ENCODE measurements at places on chromosomes 5 and 9.

DNA sequence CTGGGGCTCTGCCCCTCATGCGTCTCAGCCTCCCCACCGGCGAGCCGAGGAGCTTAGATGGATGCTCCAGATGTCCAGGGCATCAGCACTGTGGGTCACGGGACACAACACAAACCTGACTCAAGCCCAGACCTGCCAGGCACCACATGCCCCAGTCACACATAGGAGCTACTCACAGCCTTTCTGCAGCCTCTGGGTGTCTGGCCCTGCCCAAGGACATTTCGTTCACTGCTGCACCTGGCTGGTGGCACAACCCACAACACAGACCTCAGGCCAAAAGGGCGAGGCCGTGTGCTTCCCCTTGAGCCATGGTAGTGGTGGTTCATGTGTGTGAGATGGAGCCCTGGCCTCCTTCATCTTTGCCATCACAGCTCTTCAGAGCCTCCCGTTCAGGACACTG is 89.6 kb upstream of the FCN2 start:
- peaks cover 6% of the 10 kb centered on the region for H3K27me3 ChIP-seq
- DNase-seq = no peak
- no peak overlapping the region for H3K27ac ChIP-seq
- H3K36me3 ChIP-seq = no peaks in the 10 kb centered on the region

DNA sequence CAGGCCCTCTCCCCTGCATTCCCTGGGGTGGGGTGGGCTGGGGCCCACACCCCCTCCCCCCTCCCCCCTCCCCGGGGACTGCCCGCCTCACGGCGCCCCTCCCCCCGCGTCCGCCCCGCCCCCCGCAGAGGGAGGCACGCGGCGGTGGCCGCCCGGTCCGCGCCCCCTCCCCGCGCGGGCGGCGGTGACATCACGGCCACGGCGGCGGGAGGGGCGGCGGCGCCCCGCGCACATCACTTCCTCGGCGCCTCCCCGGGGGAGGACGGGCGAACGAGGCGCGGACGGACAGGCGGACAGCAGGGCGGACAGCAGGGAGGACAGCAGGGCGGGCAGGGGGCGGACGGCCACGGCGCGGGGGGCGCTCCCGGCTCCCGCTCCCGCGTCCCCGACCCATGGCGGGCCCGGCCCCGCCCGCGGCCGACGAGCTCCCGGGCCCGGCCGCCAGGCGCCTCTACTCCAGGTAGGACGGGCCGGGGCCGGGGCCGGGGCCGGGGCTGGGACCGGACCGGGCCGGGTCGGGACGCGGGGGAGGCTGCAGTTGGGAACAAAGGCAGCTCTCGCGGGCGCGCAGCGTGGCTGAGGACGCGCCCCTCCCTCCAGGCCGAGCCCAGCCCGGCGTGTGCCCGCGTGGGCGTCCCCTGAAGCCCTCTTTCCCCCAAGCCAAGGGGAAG is at the start of gene GPSM1:
Gene GPSM1, plus strand, starts transcription at position 236 of the 671 bp plus-strand sequence. Its CDS starts 157 bp downstream, at position 393.
- peaks cover 16% of the 10 kb centered on the region for H3K27me3 ChIP-seq
- H3K4me3 ChIP-seq = peak within 1 kb of the TSS; percentile 61
- peaks cover 11% of the 10 kb centered on the region for H3K4me1 ChIP-seq
- H3K36me3 ChIP-seq = no peaks in the 10 kb centered on the region
- no peak within 1 kb of the TSS for H3K27ac ChIP-seq
- DNase-seq = no peak

DNA sequence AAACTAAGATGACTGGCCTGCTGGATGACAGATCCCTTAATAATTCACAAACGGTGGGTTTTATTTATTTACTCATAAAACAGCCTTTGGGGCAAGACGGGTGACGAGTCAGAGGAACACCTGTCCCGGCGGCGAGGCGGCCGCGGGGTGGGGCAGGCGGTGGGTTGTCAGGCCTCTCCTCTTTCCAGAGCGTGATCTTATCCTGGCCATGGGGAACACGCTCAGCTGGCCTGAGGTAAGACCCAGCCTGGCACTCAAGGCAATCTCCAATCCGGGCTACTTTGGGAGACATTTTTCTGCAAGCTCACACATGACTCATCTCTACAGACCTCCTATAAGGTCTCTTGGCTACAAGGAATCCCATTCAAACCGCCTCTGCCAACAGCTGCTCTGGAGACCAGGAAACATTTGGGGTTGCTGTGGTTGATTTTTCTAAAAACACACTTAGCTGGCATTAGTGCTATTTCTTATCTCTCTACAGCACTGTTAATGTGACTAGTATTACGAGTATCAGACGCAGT is 6.3 kb downstream of the RAPGEF1 start:
- no peaks in the 10 kb centered on the region for H3K27me3 ChIP-seq
- H3K4me3 ChIP-seq = peak overlapping the region; percentile 79
- H3K4me1 ChIP-seq = peaks cover 92% of the 10 kb centered on the region
- H3K27ac ChIP-seq = peak overlapping the region; percentile 89
- DNase-seq = no peak

- no peaks in the 10 kb centered on the region for H3K4me1 ChIP-seq
- H3K36me3 ChIP-seq = no peaks in the 10 kb centered on the region
- H3K27me3 ChIP-seq = peaks cover 6% of the 10 kb centered on the region
- DNase-seq = no peak
- H3K4me3 ChIP-seq = no peak overlapping the region
- H3K27ac ChIP-seq = no peak overlapping the region
These were observed 121.5 kb downstream of the JMY start for GRCh38 chr5:79357398-79357797.

DNA sequence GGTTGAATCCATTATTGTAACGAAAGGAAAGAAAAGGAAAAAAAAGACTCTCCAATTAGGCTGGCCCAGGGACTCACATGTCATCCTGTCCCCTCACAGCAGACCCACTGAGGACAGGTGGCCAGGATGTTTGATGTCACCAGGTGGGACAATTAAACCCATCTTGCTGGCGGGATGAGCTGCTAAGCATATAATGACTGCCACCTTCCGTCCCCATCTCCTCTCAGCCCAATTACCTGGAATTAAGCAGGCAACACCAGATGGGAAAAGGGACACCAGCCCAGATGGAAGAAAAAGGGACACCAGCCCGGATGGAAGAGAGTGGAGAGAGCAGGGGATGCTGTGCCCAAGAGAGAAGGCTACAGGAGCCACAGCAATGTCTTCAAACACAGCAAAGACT is 116.6 kb upstream of the SARDH start:
- H3K4me1 ChIP-seq = peaks cover 34% of the 10 kb centered on the region
- DNase-seq = no peak
- H3K4me3 ChIP-seq = no peak overlapping the region
- no peaks in the 10 kb centered on the region for H3K27me3 ChIP-seq
- peaks cover 59% of the 10 kb centered on the region for H3K36me3 ChIP-seq

Measured in activated B cell treated with CpG ODN at 0.5 μM for 24 hours (primary cell).